Left lung (tissue), 14 donors: ENCODE measurements at places on chromosomes 2 and 18. TPM values are rescaled to one million over a fixed set of nuclear protein-coding genes. Genes with fewer than 3 reads are reported as not detected.

- no peaks in the 10 kb centered on the region for H3K36me3 ChIP-seq
- H3K4me1 ChIP-seq: peaks cover 13% of the 10 kb centered on the region
- H3K27ac ChIP-seq: peak overlapping the region; percentile 82
- H3K4me3 ChIP-seq: peak overlapping the region; percentile 97
These were observed 587 bp downstream of the SUMO1 start for GRCh38 chr2:202237787-202238233.

Gene ASB18
- not detected for total RNA-seq

DNA sequence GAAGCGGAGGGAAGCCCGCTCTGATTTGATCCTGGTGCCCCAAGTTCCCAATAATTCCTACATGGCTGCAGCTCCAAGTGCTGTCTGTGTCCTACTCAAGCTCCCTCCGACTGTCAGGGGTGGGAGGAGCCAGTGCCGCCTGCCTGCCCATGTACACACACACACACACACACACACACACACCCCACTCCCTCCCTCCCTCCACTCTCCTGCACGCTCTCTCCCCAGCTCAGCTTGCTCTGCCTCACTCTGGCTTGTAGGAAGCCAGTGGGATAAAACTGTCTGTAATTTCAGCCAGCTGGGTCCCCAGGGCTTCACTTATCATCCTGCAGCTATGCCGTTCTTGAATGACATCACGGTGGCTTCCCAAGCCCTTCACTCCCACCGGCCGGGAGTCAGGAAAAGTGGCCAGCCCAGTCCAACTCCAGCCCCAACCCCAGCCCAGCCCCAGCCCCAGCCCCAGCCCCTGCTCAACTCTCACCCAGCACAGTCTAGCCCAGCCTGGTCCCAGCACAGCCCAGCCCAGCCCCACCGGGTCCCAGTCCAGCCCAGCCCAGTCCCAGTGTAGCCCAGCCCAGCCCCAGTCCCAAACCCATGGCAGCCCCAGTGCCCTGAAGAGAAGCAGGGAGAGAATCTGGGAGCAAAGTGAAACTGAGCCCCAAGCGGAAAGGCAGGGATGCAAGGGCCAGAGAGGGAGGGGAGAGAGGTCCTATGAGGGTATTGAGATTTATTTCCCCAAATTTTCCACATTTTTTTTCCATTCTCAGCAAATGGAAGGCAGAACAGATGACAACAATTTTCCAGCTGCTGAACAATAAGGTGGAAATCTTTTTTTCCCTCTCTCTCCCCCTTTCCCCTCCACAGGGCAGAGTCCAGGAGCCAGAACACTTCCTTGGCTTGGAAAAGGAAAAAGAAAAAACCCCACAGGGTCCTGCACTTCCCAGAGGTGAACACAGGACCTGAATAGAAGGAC is 144.0 kb downstream of the TNS1 start:
- H3K4me3 ChIP-seq: no peak overlapping the region
- H3K27me3 ChIP-seq: no peaks in the 10 kb centered on the region
- peaks cover 18% of the 10 kb centered on the region for H3K4me1 ChIP-seq
- H3K27ac ChIP-seq: peak overlapping the region; percentile 45
- peak; percentile 87 for DNase-seq
- no peaks in the 10 kb centered on the region for H3K36me3 ChIP-seq

GRCh38 chr2:32553829-32554432 is 73.9 kb upstream of the TTC27 start:
- peak; percentile 54 for DNase-seq
- H3K27me3 ChIP-seq: no peaks in the 10 kb centered on the region
- H3K36me3 ChIP-seq: peaks cover 22% of the 10 kb centered on the region
- no peak overlapping the region for H3K4me3 ChIP-seq
- no peak overlapping the region for H3K27ac ChIP-seq

Gene GCA
- 37.2 TPM for total RNA-seq

- H3K36me3 ChIP-seq: no peaks in the 10 kb centered on the region
- no peak overlapping the region for H3K27ac ChIP-seq
- no peaks in the 10 kb centered on the region for H3K4me1 ChIP-seq
- peak; percentile 52 for DNase-seq
- H3K4me3 ChIP-seq: no peak overlapping the region
These were observed 1591.2 kb upstream of the LRRTM1 start for GRCh38 chr2:81895620-81896250.

- H3K36me3 ChIP-seq: peaks cover 17% of the 10 kb centered on the region
- peak; percentile 97 for DNase-seq
- peaks cover 30% of the 10 kb centered on the region for H3K4me1 ChIP-seq
- H3K4me3 ChIP-seq: peak within 1 kb of the TSS; percentile 67
- no peaks in the 10 kb centered on the region for H3K27me3 ChIP-seq
These were observed at the start of the genes NIF3L1 and PPIL3 for GRCh38 chr2:200888704-200889625. NIF3L1 (plus strand) TSS chr2:200889371; CDS start chr2:200891944, 2,573 bp downstream. PPIL3 (minus strand) TSS chr2:200889077; CDS start chr2:200887615, 1,462 bp downstream.

DNA sequence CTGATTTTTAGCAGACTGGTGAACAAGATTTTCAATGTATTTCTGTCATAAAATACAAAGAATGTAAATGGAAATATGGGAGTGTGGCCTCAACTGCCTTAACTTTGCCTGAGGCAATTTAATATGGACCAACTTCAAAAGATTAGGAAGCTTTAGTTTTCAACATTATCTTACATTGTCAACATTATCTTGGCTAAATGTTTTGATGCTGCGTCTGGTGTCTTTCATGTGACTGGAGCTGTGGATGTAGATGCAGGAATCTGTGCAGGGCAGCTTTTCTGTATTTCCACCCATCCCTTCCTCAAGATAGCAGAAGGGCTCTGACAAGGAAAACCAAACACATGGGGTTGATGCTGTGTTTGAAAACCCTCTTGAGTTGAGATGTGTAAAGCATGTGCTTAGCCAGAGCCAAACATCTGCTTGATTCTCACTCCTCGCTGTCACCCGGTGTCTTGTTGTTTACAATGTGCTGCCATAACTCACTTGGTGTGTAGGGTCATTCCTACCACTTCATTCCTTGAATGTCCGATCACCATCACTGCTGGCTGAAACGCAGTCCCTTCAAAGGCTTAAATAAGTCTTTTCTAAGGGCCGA is 33.0 kb downstream of the COPS8 start:
- H3K4me1 ChIP-seq: no peaks in the 10 kb centered on the region
- no peak for DNase-seq
- H3K27ac ChIP-seq: no peak overlapping the region
- no peaks in the 10 kb centered on the region for H3K27me3 ChIP-seq
- no peak overlapping the region for H3K4me3 ChIP-seq

DNA sequence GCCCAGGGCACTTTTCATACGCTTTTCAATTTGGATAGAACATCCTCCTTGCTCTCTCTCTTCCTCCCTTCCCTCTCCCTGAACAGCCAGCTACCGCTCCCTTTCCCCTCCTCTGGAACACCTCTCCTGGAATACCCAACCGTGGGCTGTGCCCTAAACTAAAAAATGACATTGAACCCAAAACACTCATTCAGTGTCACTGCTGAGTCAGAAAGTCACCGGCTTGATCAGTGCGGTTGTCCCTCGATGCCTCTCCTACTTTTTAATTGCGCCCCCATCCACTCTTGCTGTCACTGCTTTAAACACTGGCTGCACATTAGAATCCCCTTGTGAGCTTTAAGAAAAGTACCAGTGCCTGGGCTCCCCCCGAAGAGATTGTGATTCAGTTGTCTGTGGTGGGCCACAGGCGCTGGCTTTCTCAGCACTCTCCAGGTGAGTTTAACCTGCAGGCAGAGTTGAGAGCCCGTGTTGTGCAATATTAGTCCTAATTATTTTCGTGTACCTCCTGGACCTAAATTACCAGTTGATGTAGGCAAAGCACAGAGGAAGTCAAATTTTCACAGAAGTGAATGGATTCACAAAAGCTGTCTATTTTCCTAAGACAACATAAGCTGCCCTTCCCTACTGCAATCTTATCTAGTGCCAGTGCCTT is 302.0 kb downstream of the PRKCE start:
- no peaks in the 10 kb centered on the region for H3K36me3 ChIP-seq
- H3K4me1 ChIP-seq: no peaks in the 10 kb centered on the region
- no peak overlapping the region for H3K4me3 ChIP-seq
- no peak overlapping the region for H3K27ac ChIP-seq
- H3K27me3 ChIP-seq: no peaks in the 10 kb centered on the region

- no peak overlapping the region for H3K4me3 ChIP-seq
- no peak overlapping the region for H3K27ac ChIP-seq
- no peaks in the 10 kb centered on the region for H3K27me3 ChIP-seq
- no peak for DNase-seq
- no peaks in the 10 kb centered on the region for H3K36me3 ChIP-seq
These were observed 277.9 kb downstream of the GULP1 start for GRCh38 chr2:188569431-188570165.

DNA sequence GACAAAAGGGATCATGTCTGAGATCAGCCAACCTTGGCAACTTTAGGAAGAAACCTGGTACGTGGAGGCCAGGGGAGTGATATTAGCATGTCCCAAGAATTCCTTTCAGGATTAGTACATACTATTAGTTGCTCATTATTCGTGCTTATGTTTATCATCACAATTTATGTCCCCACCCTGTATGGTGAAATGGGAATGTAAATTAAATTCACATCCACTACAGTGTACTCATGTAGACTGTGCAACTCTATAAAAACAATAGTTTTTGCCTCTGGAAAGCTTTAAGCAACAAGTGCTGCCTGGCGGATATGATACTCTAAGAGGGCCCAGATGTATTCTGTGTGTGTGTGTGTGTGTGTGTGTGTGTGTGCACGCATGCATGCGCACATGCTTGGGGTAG is 110.7 kb downstream of the GALNT14 start:
- no peak for DNase-seq
- H3K27ac ChIP-seq: no peak overlapping the region
- peaks cover 7% of the 10 kb centered on the region for H3K4me1 ChIP-seq
- H3K27me3 ChIP-seq: no peaks in the 10 kb centered on the region

GRCh38 chr2:158095912-158096311 is 5.8 kb upstream of the UPP2 start:
- DNase-seq: no peak
- H3K27me3 ChIP-seq: no peaks in the 10 kb centered on the region

DNA sequence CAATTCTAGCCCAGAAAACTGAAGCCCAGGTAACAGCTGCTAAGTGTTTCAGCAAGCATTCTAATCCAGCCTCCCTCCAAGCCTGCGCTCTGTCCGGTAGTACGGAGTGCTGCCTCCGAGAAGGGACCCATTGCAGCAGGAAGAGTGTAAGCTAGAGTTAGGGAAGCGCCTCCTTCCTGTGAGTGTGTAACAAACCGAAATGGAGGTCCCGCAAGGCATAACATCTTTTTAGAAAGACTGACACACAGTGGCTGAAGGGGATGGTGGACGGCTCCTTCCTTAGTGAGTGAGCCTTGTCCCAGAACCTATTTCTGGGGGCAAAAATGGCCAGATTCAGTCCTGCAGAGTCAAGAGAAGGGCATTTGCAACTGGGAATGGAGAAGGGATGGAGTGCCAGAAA is 12.2 kb downstream of the PKDCC start:
- no peaks in the 10 kb centered on the region for H3K36me3 ChIP-seq
- H3K4me3 ChIP-seq: no peak overlapping the region
- no peaks in the 10 kb centered on the region for H3K27me3 ChIP-seq
- DNase-seq: no peak

Gene ERBB4
- total RNA-seq: 16.0 TPM

- no peak overlapping the region for H3K27ac ChIP-seq
- no peaks in the 10 kb centered on the region for H3K4me1 ChIP-seq
- no peaks in the 10 kb centered on the region for H3K27me3 ChIP-seq
- no peaks in the 10 kb centered on the region for H3K36me3 ChIP-seq
- no peak overlapping the region for H3K4me3 ChIP-seq
- peak; percentile 13 for DNase-seq
These were observed 913.5 kb downstream of the TDRD15 start for GRCh38 chr2:22037274-22037673.

GRCh38 chr2:76314271-76315020 is 603.7 kb upstream of the GCFC2 start:
- H3K4me3 ChIP-seq: no peak overlapping the region
- H3K27me3 ChIP-seq: no peaks in the 10 kb centered on the region
- H3K36me3 ChIP-seq: no peaks in the 10 kb centered on the region
- DNase-seq: no peak
- H3K4me1 ChIP-seq: no peaks in the 10 kb centered on the region
- H3K27ac ChIP-seq: peak overlapping the region; percentile 26

GRCh38 chr2:51243892-51244535 is 212.1 kb upstream of the NRXN1 start:
- no peak for DNase-seq
- H3K27ac ChIP-seq: no peak overlapping the region

DNA sequence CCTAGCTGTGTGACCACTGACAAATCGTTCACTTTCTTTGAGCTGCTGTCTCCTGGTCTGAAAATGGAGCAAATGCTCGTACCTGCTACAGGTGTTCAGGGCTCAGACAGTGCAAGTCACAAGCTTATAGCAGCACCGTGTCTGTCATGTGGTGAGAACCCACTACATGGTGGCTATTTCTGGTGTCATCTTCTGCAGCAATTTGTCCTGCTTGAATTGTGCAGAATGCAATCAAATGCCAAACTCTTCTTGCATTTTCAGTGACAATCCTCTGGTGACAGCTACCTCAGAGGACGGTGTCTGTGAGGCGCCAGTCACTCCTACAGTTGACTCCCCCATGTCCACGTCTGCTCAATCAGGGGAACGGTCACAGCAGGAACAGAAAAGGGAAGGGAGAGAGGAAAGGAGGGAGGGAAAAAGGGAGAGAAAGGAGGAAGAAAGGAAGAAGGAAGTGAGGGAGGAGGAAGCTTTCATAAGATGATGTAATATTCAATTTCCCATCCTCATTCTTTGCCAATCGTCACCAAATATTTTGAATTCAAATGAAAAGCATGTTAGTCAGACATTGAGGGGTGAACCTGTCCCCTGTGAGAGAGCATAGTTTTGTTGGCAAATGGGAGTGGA is 122.2 kb downstream of the BCL2 start:
- DNase-seq: no peak
- no peaks in the 10 kb centered on the region for H3K36me3 ChIP-seq
- no peaks in the 10 kb centered on the region for H3K4me1 ChIP-seq
- H3K4me3 ChIP-seq: no peak overlapping the region
- no peaks in the 10 kb centered on the region for H3K27me3 ChIP-seq

GRCh38 chr2:28252311-28252710 is 140.3 kb upstream of the FOSL2 start:
- H3K4me1 ChIP-seq: no peaks in the 10 kb centered on the region
- no peak for DNase-seq
- no peak overlapping the region for H3K4me3 ChIP-seq
- no peak overlapping the region for H3K27ac ChIP-seq
- no peaks in the 10 kb centered on the region for H3K27me3 ChIP-seq
- no peaks in the 10 kb centered on the region for H3K36me3 ChIP-seq

DNA sequence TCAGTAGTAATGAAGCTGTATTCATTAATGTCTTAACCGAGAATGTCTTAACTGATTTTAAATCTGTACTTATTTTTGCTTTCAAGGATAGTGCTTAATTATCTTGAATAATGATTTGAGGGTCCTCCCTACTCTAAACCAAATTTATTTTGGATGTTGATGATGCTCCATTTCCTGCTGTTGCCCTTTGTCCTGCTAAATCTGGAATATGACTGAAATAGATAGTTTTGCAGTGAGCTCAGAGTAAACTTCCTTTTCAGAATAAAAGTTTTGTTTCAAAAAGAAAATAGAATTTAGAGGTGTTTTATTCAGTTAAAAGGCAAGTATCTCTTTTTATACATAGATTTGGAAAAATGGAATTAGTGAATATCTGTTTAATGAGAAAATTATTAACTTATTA is 8.1 kb downstream of the NBEAL1 start:
- peaks cover 45% of the 10 kb centered on the region for H3K4me1 ChIP-seq
- H3K4me3 ChIP-seq: no peak overlapping the region
- no peak for DNase-seq

- peak; percentile 68 for DNase-seq
- H3K36me3 ChIP-seq: no peaks in the 10 kb centered on the region
- no peaks in the 10 kb centered on the region for H3K27me3 ChIP-seq
- peaks cover 31% of the 10 kb centered on the region for H3K4me1 ChIP-seq
- H3K27ac ChIP-seq: no peak overlapping the region
- no peak overlapping the region for H3K4me3 ChIP-seq
These were observed 54.1 kb downstream of the TAF1B start for GRCh38 chr2:9897331-9897737.
